ENCODE measurements at places on chromosomes 3 and 15. TPM values are rescaled to one million over a fixed set of nuclear protein-coding genes. Genes with fewer than 3 reads are reported as not detected.

The FBXW12 gene
- not detected for total RNA-seq

The SMC4 gene
- 23.2 TPM for total RNA-seq

The GOLGA6B gene
- not detected for total RNA-seq

The NPAP1 gene
- not detected for total RNA-seq

The NECTIN3 gene
- 21.0 TPM for total RNA-seq

GRCh38 chr15:68316061-68316804 lies 38.7 kb downstream of the FEM1B start:
- peak; percentile 66 for DNase-seq

GRCh38 chr3:57617739-57618138 lies 20.6 kb upstream of the ARF4 start:
- DNase-seq = no peak

DNA sequence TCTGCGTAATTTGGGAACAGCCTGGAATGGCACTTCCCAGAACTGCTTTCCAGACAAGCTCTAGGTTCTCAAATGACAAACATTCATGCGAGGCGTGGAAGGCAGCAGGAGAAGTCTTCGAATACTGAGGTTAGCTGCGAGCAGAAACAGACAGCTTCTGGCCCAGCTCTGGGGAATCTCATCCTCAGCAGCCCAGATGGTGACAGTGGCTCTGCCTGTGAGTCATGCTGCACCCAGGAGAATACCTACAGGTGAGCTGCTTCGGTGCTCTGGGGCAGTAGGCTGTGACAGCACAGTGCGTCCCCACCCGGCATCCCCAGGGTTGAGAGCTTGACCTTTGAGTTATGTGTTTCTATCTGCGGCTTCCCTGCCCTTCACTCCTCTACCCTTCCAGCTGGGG lies 258.6 kb downstream of the KLF13 start:
- DNase-seq = no peak

- peak; percentile 91 for DNase-seq
Measured at GRCh38 chr15:78915341-78916087, 29.3 kb downstream of the CTSH start.

DNA sequence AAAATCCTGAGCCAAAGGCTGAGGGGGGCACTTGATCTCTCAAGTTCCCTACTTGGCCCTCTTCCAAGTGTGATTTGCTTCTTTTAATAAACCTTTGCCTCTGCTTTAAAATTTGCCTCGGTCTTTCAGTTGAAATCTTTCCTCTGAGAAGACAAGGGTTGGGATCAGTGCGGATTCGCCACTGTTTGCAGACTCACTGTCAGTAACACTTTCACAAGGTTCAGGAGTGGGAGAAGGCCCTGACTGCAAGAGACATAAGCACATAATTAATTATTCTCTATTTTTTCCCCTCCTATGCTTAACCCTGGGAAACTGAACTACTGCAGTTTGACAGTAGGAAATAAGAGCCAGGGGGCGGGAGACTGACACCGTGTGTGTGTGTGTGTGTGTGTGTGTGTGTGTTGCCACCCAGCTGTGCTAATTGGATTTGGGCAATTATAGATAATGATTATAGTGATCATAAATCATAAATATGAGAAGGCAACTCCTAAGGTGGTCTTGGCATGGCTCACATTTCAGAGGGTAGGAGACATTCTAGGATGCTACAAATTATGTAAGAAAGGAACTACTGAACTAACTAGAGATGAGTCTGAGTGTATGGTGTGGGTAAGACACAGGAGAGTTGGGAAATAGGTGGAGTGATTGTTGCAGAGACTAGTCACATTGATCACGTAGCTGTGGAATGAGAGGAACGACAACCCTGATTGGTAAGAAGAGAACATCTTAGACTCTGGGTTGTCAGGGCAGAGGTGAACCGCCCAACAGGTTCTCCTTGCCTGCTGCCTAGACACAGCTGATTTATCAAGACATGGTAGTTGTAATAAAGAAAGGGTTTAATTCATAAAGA lies 5.5 kb upstream of the ZNF662 start:
- DNase-seq = no peak

All from posterior vena cava (tissue), 2 donors.